ENCODE measurements at places on chromosomes 2 and 18.
A peak's percentile ranks its signal among the peaks of the same experiment; 100 is the strongest.

GRCh38 chr18:13481820-13482617, 244.3 kb downstream of the FAM210A start:
- no peak for DNase-seq

DNA sequence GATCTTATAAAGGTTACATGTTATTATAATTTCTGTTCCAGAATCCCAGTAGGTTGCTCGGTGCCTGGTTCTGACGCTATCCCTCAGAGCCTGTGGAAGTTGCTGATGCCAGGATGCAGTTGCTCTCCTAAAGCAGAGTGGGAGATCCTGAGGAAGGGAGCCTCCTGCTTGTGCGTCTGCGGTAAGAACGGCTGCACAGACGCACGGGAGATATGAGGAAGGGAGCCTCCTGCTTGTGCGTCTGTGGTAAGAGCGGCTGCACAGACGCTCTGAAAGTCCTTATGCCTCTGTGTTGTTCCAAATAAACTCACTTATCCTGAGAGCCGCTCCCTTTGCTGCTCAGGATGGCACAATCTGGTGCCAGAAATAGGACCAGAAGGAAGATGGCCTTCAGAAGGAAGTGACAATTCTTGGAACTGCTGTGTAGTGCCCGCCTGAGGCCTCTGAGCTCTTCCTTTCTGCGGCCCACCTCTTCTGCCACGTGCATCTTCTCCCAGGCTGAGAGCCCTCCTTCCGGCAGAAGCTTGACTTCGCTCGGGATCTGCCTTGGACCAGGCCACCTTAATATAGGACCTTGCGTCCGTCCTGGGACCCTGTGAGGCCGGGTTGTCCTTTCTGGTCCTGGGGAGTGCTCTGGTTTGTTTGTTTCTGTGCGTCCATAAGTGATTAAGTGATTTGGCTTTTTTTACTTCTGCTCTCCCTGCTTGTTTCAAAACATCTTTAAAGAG, 89.5 kb downstream of the RTP5 start:
- no peak for DNase-seq

DNA sequence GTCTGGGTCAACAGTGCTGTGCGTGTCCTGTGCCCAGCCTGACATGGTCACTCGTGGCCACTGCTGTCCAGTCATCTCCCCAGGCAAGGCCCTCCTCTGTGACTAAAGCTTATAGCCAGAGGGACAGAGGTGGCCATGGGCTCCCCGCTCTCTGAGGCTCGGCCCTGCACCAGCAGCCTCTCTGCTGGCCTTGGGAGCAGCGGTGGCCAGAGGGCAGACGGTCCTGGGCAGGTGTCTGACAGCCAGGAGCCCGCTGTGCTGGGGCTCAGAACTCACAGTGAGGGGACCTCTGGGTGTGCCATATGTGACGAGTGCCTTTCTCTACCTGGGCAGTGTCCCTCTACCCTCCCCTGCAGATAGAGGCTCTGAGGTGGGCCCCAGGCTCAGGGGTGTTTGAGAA, 98.7 kb downstream of the FAM210A start:
- DNase-seq: peak; percentile 10

- DNase-seq: no peak
These were observed 248.4 kb downstream of the HDAC4 start for GRCh38 chr2:239152239-239152915.

DNA sequence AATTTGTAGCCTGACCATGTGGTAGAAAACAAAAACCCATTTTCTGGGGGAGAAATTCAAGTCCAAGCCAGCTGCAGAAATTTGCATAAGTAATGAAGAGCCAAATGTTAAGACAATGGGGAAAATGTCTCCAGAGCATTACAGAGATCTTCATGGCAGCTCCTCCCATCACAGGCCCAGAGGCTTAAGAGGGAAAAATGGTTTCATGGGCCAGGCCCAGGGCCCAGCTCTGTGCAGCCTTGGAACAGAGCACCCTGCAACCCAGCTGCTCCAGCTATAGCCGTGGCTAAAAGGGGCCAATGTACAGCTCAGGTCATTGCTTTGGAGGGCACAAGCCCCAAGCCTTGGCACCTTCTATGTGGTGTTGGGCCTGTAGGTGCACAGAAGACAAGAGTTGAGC, 69.1 kb upstream of the TSPYL6 start:
- no peak for DNase-seq

DNA sequence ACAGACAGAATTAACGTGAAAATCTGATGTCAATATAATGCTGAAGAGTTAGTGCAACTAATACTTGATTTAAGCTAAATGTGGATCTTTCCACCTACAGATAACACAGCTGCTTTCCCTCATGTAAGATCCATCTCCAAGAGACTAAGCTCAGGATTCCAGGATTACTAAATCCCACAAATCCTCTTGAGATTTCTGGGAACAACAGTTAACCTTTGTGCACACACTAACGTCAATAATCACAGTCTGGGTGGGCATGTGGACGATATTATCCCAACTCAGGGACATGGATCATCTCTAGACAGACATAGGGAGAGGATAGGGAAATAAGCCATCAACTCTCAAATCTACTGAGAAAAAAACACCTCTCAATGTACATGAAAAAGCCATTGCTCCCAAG, 432.6 kb downstream of the SATB2 start:
- no peak for DNase-seq

GRCh38 chr2:113283704-113284284, 5.1 kb upstream of the PAX8 start:
- no peak for DNase-seq

DNA sequence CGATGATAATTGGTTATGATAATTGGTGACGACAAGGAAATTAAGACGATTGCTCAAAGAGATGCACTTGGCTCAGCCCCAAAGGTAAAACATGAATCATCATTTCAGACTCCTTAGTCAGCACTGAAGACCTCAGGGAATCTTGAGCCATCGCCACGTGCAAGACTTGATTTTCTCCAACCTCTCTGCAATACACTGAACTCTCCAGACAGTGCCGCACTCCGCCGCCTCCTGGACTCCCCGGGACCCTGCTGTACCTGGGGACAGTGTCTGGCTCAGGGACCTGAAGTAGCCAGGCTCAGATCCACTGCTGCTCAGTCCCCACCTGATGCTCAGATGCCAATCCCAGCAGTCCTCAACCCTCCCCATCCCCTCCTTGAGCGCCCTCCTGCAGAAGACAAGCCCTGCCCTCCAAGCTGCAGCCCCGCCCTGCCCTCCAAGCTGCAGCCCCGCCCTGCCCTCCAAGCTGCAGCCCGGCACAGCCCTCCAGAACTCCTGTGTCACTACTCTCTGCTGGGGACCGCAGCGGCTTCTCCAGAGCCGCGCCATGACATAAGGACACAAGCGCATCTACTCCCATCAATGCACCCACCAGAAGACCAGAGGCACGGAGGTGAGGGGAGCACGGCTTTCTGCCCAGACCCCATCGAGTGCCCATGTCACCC, 1.1 kb downstream of the TMEM18 start:
- peak; percentile 54 for DNase-seq

GRCh38 chr2:87401726-87402345, 346.1 kb upstream of the PLGLB2 start:
- DNase-seq: no peak

- no peak for DNase-seq
These were observed 16.4 kb downstream of the CDCA7 start for GRCh38 chr2:173371023-173371422.

DNA sequence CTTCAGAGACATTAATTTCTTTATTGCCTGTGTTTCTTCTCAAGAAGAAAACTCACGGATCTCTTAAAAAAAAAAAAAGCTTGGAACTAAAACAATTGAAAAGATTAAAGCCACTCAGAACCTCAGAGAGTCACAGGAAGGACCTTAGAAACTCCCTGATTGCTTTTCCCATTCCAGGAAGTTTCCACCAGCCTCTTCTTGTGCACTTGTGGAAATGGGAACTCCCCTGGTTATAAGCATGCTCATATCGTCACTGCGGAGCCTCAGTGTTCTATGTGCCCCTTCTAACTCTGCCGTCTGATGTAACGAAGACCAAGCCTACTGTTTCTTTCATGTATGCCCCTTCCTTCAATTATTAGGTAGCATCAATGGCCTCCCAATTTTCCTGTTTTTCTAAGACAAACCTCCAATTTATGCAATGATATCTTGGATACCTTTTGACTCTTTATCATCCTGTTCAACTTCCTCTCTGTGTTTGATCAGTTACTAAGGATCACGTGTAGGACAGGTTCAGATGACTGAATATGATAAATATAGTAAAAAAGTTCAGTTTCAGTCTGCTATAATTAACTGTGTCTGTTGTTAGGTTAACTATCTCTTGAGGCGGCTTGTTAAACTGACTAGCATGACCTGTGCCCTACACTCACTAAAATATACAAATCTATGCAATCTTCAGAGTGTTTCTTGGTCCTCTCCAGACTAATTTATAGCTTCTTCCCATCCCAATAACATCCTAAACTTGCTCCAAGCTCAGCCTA, 593.7 kb upstream of the CHAC2 start:
- DNase-seq: no peak

GRCh38 chr2:175465101-175465500, 283.6 kb upstream of the ATP5MC3 start:
- no peak for DNase-seq

GRCh38 chr2:171810422-171811244, 83.4 kb downstream of the SLC25A12 start:
- no peak for DNase-seq

DNA sequence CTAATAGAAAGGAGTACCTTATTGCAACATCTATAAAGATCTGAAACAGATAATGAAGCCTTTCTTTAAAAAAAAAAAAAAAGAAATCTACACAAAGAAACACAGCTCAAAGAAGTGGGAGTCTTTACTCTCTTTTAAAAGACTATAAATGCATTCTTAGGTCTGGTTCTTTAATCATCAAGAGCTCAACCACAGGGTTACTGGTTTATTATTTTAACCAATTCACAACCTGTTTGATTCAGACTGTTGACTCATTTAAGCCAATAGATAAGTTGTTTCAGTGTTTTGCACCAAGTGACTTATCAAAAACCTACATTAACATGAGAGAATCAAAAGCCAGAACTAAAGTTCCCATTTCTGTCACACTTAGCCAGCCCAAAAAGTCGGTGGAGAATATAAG, 93.1 kb downstream of the TCF4 start:
- no peak for DNase-seq

GRCh38 chr2:141384676-141385075, 746.1 kb downstream of the LRP1B start:
- DNase-seq: no peak

DNA sequence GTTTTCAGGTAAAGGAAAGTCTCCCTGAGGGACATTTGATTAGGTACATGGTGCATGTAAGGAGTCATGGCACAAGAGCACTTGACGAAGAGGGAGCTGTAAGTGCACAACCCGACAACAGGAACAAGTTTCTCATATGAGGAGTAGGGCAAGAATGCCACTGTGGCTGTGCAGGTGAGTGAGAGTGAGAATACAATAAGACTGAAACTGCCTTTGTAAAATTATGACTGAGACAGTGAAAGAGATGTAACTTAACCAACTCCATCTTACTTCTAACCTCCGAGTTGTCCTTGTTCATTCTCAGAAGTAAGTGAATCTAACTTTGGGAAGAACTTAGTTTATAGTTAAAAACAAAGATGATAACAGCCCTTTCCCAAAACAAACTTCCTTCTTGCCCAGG, 1025.8 kb upstream of the CNTNAP5 start:
- DNase-seq: no peak

DNA sequence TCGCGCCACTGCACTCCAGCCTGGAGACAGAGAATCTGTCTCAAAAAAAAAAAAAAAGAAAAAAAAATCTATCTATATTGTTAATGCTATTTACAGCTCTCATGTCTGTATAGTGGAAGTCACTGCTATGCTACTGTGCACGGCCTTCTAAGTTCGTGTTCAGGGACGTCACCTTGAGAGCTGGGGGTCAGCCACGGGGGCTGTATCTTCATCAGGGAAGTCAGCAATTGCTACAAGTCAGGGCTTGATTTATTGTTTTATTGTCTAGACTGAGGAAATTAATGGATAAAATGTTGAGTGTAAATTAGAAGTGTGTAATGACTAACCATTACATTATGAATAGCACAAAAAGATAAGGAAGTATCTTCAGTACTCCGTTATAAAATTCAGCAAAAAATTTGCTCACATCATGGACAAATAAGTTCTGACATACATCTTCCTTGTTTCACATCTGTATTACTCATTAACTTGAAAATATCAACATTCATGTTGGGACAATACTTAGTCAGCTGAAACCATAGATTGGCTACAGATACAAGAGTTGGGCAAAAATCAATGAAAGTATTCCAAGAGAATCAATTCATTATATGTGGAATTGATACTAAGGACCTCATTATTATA, 136.6 kb upstream of the SEC11C start:
- DNase-seq: no peak

DNA sequence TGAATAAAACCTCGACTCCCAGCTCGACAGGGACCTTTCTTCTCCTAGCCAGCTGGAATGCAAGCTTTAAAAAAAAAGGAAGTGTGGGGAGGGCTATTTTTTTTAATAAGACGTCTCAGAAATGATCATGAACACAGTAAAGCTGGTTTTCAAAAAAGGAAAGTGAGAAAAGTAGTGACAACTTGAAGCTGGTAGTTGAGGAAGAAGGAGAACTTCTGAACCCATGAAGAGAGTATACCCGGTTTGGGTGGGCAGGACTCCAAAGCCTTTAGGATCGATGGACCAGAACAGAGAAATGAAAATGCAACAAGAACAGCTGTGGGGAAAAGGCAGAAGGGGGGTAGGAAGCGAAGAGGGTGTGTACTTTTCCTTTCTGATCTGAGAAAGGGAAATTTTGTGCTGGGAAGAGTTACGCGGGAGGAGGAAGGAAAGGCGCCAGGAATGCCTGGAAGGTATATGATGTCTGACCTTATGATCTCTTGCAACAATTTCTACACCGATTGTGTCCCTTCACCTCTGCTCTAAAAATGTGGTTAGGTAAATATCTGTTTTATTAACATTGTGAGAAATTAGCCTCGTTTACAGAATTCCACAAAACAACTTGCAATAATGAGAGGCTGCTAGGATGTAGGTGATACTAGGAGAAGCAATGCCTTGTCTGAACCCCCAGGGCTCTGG, 22.6 kb upstream of the CYP1B1 start:
- DNase-seq: no peak

DNA sequence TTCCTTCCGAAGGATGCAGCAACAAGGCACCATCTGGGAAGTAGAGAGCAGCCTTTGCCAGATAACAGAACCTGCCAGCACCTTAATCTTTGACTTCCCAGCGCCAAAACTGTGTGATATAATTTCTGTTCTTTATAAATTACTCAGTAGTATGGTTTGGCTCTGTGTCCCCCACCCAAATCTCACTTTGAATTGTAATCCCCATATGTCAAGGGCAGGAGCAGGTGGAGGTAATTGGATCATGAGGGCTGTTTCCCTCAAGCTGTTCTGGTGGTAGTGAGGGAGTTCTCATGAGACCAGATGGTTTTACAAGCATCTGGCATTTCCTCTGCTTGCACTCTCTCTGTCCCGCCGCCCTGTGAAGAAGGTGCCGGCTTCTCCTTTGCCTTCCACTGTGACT, 899.9 kb downstream of the TRIB2 start:
- no peak for DNase-seq

GRCh38 chr18:14015416-14015815, 100.1 kb upstream of the MC2R start:
- DNase-seq: no peak

- no peak for DNase-seq
These were observed 24.9 kb upstream of the ALPP start for GRCh38 chr2:232353660-232354059.

GRCh38 chr2:61707984-61708852, 145.6 kb downstream of the FAM161A start:
- no peak for DNase-seq

Measured in stimulated activated CD8-positive, alpha-beta memory T cell treated with anti-CD3 and anti-CD28 coated beads, Interleukin-4, amount 100 ng/mL, for 48 hours (primary cell).